Activated CD4-positive, alpha-beta T cell treated with anti-CD3 and anti-CD28 coated beads for 1 hour (primary cell): ENCODE measurements at places on chromosomes 2 and 18.

DNA sequence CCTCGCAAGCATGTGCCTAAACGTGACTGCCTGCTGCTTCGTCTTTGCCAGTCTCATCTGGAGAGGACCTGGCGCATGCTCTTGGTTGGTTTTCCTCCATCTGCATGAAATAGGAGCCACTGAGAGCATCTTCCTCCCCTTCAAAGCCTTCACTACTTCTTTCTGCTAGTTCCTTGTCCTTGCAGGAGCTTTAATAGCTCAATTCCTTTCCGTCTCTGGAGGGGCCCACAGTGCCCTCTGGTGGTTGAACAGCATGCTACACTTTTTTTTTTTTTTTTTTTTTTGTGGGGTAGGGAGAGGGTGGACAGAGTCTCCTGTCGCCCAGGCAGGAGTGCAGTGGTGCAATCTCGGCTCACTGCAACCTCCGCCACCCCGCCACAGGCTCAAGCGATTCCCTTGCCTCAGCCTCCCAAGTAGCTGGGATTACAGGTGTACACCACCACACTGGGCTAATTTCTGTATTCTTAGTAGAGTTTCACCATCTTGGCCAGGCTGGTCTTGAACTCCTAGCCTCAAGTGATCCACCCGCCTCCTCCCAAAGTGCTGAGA lies 59.6 kb downstream of the SP110 start:
- DNase-seq: peak; percentile 33

- DNase-seq: no peak
Measured at GRCh38 chr2:63053889-63054602, 3.4 kb downstream of the OTX1 start.

- DNase-seq: no peak
Measured at GRCh38 chr2:69798909-69799526, 30.4 kb upstream of the GMCL1 start.

GRCh38 chr2:11634584-11634983 lies 35.4 kb downstream of the NTSR2 start:
- DNase-seq: no peak

DNA sequence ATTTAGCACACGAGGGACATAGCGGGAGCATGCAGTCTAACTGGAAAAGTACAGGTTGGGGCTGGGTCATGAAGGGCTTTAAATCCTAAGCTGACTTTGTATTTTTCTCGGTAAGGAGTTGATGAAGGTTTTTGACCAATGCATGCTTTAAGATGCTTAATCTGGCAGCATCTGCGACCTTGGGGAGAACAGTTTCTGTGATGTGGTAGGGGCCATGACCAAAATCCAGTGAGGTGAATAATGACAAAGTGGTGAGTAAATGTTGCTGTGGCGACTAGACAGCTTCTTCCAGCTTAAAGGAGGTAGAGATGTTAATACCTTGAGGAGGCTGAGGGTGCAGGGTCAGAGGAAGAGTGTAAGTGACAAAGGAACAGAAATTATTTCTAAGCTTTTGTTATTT lies 174.6 kb upstream of the ALPP start:
- DNase-seq: no peak

GRCh38 chr2:117068371-117068770 lies 746.1 kb upstream of the DDX18 start:
- no peak for DNase-seq

- DNase-seq: no peak
Measured at GRCh38 chr2:125516496-125517109, 1139.4 kb upstream of the GYPC start.

DNA sequence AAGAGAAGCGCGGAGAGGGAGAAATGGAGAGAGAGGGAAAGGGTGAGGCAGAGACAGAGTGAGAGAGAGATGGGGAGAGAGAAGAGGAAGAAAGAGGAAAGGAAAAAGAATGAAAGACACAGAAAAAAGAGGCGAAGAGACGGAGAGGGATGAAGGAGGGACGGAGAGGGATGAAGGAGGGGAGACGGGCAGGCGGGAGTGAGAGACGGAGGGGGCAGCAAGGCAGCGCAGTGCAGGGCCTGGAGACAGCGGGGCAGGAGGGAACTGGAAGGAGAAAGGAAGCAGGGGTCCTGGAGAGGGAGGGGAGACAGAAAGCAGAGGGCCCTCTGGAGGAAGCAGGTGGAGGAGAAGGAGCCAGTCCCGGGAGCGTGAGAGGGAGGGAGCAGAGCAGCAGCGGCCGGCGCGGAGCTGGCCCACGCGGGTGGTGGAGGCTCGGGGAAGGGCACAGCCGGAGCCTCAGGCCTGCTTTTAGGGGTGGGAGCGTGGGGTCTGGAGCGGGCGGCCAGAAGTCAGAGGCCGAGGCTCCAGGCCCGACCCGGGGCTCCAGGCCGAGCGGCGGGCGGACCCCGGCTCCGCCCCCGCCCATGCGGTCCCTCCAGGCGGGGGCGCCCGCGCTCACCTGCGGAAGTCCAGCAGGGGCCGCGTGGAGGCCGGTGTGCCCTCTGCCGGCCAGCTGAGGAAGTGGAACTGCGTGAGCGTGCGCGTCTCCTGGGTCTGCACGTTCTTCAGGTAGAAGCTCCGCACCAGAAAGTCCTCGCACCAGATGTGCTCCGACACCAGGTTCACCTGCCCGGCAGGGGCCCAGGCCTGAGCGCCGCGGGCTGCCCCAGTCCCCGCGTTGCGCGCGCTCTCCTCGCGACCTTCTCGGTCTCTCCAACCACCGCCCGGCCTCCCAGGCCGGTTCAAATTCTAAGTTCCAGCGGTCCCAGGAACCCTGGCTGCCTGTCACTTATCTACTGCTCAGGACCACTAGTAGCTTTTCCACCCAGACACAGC lies 14.5 kb downstream of the PTPRN start:
- DNase-seq: peak; percentile 85

DNA sequence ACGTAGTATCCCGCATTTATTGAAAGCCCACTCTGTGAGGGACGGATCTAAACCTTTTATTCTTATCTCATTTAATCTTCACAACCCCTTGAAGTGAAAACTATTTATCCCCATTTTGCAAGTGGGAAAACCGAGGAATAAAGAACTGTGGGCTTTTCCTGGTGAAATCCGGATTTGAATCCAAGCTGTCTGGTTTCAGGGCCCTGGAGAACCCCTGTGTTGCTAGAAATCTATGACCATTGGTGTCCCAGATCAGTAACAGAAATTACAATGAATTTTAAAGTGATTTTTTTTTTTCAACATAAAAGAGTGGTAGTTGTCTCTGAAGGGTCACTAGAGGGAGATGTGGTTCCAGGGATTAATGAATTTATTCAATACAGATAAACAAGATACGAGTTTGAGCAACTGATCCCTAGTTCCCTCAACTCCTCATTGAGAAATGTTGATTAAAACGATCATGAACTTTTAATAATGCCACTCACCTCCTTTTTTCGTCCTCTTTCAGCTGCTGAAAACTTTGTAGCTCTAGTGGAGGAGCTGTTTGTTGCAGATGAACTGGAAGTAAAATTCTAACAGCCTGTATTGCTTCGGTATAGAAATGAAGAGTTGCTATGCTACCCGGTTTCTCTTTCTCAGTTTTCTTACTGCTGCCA lies 940 bp downstream of the XRCC5 start:
- no peak for DNase-seq

DNA sequence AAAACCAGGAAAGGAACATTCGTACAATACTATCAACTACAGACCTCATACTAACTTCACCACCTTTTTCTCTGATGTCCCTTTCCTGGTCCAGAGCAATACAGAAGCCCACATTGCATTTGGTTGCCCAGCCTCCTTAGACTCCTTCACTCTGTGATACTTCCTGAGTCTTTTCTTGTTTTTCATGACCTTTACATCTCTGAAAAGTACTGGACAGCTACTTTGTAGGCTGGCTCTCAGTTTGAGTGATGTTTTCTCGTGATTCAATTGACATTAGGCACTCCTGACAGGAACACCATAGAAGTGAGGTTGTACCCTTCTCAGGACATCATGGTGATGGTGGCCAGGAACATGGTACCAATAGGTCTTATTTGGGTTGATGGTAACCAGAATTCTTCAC lies 185.9 kb upstream of the SLC39A10 start:
- DNase-seq: no peak

GRCh38 chr2:236764716-236765115 lies 195.1 kb downstream of the ACKR3 start:
- DNase-seq: no peak

DNA sequence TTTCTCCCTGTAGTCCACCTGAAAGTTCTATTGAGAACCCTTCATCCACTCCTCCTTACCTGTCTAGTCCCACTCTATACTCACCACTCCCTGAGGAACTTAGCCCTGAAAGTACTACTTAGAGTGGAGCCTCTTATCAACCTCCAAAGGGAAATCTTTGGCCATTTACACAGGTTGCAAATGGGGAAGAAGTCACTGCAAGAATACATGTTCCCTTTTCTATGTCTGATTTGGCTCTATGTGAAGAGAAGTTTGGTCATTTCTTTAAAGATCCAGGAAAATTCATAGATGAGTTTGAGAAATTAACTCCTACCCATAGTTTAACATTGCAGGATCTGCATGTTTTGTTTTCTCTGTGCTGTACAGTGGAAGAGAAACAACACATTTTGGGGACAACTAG lies 22.9 kb upstream of the MGAT4A start:
- DNase-seq: no peak

DNA sequence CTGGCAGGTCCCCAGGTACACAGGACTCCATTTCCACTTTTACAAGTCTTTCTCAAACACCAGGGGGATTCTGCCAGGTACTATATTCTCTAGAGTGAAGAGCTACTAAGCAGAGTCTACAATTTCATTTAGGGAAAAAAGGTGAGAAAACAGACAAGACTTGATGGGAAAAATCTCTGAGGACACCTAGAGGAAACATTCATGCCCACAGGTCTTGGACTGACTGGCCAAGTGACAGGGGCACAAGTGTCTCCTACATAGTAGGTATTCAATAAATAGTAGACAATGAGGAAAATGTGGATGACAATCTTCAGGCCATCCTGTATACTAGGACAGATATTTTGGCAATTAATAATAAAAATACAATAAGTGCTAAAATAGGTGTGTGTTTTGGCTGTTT lies 228.6 kb downstream of the CLIP4 start:
- no peak for DNase-seq

DNA sequence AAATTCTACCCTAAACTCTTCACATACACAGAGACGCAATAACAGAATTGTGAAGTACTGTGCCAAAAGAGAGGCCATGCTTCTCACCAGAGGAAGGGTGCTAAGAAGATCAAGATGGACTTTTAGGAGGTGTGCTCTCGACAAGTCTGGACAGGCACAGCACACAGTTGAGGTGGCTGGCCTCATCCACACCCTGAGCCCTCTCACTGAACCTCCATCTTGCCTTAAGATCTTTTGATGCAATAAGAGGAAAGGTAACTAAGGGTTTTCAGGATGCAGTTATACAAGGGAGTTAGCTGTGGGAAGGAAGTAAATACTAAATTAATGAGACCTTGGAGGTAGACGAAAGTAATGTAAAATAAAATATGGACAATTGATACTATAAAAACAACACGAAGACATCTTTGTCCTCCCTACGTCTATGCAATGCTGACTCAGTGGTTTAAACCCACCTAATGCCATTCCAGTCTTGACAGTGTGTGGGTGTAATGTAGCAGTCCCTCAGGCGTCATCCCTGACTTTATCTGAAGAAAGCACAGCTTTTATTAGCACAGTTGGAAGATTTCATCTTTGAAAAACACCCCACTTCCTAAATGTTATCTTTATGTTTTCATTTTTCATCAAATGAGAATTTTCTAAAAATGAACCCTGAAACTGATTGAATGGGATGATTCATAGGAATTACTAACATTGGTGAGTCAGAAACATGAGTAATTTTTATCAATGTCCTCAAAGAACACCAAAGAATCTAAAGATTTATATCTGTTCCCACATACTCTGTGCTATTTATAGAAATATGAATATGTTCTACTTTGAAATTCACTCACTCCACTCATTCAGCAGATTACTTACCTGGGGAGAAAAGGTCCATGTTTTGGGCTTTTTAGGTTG lies 34.0 kb upstream of the MALL start:
- DNase-seq: no peak

GRCh38 chr2:233060980-233061590 lies 943 bp downstream of the INPP5D start:
- no peak for DNase-seq

GRCh38 chr18:50850307-50851065 lies 28.4 kb upstream of the ME2 start:
- no peak for DNase-seq

DNA sequence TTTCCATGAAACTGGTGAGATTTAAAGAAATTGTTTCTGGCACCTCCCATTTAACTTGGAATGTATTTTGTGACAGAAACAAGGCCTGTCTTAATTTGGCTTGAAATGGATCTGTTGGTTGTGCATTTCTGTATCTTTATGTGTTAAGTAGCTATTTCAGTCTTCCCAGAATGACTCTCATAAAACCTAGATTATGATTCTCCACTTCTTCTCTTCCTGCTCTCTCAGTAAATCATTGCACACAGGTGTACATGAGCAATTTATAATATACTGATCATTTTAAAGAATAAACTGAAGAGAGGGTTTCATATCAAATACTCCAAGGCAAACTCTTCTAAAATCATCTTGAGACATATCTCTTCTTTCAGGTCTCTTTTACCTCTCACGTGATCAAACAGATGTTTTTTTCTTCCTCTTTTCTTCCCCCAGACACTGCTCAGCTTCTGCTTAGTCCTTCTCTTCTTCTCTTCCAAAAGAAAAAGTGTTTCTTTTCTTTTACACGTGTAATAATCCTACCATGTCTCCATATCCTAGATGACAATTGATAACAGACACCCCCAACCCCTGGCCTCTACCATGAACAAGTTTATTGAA lies 112.0 kb downstream of the PPP1R1C start:
- no peak for DNase-seq

- DNase-seq: no peak
Measured at GRCh38 chr2:5978131-5978751, 286.1 kb downstream of the SOX11 start.

- DNase-seq: no peak
Measured at GRCh38 chr2:200756618-200757321, 54.9 kb upstream of the BZW1 start.

- no peak for DNase-seq
Measured at GRCh38 chr2:137206069-137206468, 440.7 kb downstream of the THSD7B start.

- no peak for DNase-seq
Measured at GRCh38 chr18:79315596-79315995, 80.1 kb upstream of the NFATC1 start.

DNA sequence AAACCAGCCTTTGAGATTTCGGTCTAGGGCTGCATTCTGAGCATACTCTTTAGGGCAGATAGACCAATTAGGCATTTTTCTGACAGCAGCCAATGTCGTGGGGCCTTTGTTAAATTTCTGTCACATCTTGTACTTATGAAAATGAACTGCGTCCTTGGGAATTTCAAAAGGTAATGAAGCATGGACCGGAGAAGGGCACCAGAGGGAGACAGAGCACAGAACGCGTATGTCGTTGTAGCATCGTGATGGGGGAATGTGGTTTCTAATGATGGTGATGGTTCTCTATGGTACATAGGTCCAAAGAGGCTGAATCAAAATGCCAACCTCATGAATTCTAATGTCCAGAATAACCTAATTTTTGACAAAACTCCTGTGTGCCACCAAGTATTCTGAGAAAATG lies 483.9 kb upstream of the CRIM1 start:
- no peak for DNase-seq

DNA sequence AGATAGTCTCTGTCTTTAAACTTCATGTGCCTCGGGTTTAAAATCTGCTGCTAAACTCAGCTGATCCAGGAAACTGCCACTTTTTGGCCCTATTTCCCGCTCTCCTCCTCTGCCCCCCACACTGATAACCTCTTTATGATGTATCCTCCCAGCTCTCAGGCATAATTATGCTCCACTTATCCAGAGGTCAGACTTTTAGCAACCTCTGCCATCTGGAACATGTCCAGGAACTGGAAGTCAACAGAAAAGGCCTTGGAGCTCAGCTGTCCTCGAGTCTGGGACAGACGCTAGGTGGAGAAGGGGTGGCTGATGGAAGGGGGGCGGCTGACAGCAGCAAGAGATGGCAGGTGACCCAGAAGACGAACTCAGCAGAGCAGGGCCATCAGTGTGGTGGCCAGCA lies 41.2 kb downstream of the ASAP2 start:
- DNase-seq: no peak
